GDM1 (cell line): ENCODE measurements at places on chromosomes 2 and 18.

DNA sequence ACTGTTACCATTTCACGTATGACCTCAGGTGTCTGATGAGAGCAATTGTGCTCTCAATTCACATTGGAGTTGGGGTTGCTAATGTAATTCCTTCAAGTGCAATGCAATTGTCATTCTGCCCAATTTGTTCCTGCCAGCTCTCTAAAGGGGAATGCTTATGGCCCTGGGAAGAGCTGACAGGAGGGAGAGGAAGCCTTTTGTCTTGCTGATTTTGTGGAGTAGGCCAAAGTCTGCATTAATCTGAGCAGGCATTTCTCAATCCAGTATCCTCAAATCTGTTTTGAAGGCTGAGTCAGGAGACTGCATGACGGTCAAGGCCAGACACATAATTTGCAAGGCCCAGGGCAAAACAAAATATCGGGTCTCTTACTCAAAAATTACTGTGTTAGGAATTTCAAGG, 326.4 kb upstream of the SPHKAP start:
- DNase-seq, result no peak

GRCh38 chr2:118834901-118835745, 12.3 kb downstream of the EN1 start:
- no peak for DNase-seq

GRCh38 chr2:149885946-149886345, 298.4 kb upstream of the MMADHC start:
- no peak for DNase-seq

DNA sequence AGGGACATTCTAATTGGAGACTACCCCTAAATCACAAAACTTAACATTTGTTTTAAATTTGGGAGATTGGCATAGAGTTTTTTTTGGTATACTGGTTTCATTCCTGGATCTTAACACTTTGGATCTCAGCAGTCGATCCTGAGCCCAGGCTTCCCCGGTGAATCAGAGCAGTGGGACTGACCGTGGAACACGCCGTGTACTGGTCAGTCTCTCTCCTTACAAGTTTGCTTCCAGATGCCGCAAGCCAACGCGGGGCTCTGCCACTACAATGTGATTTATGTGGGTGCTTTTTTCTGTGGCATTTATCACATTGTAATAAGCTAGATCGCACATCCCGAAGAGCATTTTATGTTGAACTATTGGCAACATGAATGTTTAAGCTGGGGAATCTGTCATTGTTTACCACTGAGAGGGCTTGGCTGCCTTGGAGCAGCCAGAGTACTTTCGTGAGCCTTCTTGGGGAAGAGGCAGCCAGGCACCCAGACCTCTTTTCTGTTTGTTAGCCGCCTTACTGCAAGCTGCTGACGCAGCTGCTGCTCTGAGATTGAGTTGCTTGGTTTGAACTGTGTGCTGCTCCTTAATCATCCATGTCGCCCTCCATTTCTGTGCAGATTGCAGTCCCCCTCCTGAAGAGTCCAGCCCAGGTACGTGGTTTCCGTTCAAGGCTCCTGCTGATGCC, 49.3 kb downstream of the COA5 start:
- no peak for DNase-seq

DNA sequence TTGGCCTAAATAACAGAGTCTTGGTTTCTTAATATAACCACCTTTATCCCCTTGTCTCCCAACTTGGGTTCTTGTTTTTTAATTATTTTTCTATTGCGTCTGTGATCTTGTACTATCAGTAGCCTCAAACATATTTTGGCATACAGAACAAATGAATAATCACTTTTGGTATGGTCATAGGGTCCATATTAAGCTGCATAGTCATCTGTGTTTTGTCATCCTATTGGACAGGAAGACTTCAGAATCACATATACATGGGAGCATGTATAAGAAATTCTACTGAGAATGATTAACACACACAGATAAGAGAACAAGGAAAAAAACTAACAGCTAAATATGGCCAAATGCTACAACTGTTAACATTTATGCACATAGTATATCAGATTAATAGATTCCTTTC, 126.0 kb downstream of the MEP1B start:
- no peak for DNase-seq

DNA sequence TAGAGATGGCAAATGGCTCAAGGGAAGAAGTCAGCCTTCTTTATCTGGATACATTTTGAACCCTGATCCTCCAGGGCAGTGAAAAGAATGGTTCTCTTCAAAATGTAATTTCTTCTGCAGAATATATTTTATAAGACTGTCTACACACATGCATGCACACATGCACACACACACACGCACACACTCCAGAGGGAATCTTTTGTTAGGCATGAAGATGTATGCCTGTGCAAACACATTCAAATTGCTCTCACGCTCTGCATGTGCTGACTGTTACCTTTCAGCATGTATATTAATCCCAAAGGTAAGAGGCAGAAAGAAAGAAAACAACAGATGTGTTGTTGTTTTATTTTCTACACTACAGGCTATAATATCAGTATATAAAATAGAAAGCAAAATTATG, 43.2 kb downstream of the SLC5A7 start:
- DNase-seq, result no peak

GRCh38 chr2:239142806-239143205, 258.0 kb downstream of the HDAC4 start:
- no peak for DNase-seq

DNA sequence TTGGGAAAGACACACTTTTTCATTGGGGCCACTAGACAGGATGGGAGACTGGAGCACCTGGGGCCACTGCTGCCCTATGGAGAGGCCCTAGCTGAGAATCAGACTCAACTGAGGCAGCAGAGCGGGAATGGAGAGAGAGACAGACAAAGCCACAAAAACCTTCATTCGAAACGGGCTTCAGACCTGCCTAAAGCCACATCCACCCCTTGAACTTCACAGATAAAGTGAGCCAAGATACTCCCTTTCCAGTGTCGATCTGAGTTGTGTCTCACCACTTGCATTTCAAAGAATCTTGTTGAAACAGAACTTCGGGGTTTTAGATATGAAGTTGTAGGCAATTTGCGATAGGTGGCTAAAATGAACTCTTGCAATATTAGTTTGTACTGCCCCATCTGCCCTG, 11.3 kb upstream of the LDLRAD4 start:
- DNase-seq, result no peak

DNA sequence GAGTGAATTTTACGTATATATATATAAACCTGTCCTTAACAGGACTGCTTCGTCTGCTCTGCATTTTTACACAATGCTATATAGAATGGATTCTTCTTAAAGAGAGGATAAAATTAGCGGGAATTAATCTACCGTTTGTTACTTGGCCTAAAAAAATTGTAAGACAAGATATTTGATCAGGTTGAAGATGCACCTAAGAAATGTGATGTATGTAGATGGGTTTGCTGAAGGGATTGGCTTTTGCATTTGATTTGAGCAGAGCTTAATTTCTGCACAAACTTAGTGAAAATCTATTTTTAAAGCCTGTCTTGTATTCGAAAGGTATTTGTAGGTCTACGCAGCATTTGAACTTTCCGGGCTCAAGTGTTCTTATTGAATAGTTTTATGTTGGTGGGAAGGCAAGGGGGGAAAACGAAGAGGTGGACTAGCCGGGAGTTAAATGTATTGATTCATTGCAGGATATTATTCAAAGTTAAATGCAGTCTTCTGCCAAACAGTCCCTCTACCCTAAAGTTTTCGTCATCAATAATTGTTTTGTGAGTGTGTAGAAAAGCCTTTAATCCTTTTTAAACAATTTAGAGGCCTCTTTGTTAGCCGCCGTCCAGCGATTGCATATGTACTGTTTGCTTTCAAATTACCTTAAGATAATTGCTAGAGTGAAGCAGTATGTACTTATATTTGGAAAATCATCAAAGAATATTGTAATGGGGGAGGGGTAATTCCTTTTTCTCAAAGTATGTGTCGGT, 1.2 kb downstream of the PPP1CB start:
- DNase-seq, result no peak

- no peak for DNase-seq
Observed at GRCh38 chr2:39379643-39380524, 57.2 kb downstream of the MAP4K3 start.

DNA sequence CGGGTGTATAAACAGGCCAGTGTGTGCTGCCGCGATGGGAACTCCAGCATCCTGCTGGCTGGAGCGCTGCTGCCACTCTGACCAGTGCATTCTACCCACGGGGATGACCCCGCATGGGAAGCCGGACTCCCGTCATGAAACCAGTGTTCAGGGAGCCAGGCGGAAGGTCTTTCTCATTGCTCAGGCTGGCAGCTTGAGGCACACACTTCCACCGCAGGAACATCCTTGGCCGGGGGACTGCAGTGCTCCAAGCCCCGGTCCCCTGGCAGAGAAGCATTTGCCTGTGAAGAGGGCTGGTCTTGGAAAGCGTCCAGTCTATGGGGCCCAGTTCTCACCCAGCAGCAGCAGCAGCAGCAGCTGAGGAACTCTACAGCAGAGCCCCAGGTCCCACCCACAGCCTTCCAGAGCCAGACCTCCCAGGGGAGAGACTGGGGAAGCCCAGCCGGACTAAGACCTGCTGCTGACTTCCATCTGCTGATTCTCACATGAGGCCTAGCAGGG, 235.9 kb downstream of the KLHL29 start:
- DNase-seq, result no peak

DNA sequence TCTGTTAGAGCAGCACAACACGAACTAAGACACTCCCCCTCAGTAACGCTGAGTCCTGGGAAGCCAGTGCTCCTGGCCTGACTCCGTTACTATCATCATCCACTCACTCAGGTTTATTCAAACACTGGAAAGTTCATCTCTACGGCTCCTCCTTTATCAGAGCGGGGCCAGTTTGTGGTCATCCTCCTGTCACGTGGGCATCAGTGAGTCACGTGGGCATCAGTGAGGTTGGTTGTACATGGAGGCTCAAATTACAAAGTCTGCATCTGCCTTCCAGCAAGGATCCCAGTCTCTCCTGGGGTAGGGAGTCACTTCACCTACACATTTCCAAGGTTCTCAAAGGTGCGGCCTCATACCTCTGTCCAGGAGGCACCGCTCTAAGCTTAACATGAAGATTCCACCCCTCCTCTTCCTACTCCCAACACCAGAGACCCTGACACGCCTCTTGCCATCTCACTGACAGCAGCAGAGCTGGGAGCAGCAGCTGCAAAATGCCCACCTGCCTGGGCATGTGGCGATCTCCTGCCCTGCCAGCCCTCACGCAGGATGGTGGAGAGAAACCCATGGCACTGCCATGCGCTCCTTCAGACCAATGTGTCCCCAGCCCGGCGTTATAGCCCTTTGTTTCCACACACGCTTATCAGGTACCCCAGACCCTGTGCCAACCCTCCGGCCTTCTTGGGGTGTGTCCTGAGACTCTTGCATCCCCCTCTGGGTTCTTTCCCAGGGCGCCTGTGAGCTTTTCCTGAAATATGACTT, 99.2 kb upstream of the PTPRM start:
- DNase-seq, result no peak

DNA sequence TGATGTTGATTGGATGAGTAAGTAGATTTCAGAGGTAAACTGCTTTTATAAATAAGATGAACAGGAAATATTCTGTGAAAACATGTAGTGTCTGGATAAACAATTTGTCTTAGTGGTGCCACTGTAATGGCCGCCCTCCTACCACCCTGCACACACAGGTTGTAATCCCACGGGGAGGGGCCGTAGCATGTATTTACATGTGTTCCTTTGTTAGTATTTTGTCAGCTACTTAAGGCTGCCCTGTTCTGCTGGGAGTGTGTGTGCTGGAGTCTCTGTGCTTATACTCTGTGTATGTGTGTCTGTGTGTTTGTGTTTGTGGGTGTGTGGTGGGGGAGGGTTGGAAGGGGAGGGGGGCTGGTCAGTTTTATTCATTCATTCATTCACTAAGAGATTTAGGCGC, 5.1 kb downstream of the TSHZ1 start:
- DNase-seq, result no peak

- no peak for DNase-seq
Observed at GRCh38 chr18:77469131-77469530, 219.5 kb downstream of the GALR1 start.

GRCh38 chr2:23349508-23349907, 35.5 kb upstream of the KLHL29 start:
- DNase-seq, result no peak

DNA sequence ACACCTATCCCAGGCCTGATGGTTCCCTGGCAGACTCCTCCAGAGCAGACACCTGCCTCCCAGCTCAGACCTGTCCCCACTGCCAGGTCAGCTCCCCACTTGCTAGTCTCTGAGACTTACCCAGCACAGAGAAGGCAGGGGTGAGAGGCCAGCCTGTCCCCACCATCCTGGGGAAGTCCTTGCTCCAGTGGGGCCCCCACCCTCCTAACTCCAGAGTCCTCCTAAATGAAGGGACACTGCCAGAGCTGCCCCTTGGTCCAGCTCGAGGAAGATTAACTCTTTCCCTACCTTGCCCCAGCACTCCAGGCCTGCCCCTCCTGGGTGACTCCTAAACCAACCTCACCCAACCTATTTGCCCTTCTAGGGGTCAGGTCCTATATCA, 30.4 kb upstream of the TNS1 start:
- no peak for DNase-seq

GRCh38 chr2:148259674-148260073, 238.8 kb downstream of the MBD5 start:
- no peak for DNase-seq

- no peak for DNase-seq
Observed at GRCh38 chr2:101820519-101820918, 123.0 kb downstream of the MAP4K4 start.

DNA sequence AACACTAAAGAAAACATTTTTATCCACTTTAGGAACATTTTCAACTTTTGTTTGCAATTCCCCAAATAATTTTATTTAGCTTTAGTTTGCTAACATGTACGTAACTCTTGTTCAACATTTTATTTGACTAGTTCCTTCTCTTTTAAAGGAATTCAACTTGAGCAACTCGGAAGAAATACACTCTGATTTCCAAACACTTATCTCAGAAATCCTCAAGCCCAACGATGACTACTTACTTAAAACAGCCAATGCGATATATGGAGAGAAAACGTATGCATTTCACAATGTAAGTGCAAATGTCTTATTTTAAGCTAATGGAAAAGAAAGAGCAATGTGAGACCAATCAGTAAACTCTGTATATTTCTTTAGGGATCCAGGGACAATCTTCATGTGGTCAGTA, 10.1 kb downstream of the SERPINB10 start:
- DNase-seq, result no peak

DNA sequence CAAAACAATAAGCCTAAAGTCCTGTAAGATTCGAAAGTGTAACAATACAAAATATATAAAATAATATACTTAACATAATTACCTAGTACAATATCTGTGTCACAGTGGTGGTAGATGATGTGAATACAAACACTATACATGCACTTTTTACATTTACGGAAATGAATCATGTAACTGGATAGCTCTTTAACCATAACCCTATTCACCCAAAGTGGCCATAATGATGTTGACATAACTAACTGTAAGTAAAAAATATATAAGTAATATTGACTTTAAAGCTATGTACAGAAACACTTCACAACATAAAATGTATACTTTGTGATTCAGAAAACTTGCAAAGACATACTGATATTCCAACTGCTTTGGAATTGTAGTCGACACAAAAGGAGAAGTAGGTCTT, 616.9 kb upstream of the SLC8A1 start:
- no peak for DNase-seq
